ENCODE measurements at places on chromosomes 4 and X. TPM values are rescaled to one million over a fixed set of nuclear protein-coding genes. Genes with fewer than 3 reads are reported as not detected.
A peak's percentile ranks its signal among the peaks of the same experiment; 100 is the strongest.

- peak; percentile 43 for DNase-seq
Measured at GRCh38 chr4:2416564-2417225, 1.8 kb downstream of the ZFYVE28 start.

Gene FHL1
- total RNA-seq, result 33.9 TPM

GRCh38 chrX:3119376-3119775 is 78.1 kb downstream of the ARSF start:
- DNase-seq, result no peak

- DNase-seq, result no peak
Measured at GRCh38 chr4:80092088-80092487, 19.1 kb upstream of the ANTXR2 start.

DNA sequence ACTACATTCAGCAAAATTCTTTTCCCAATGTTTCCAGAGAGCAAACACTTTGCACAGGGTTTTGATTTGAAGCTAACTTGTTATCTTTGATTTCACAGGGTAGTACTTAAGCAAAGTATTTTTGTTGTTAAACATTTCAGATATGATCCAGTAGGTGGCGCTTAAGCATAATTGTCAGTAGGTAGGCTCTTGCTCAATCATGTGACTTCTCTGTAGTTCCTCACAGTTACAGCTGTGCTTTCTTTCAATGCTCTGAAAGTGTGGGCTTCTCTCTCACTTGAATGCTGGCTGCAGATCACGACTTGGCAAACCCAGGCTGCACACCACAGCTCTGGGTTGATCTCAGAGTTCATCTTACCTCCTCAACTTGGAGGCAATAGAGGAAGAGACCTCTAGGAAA is 1016.5 kb downstream of the SH3BGRL start:
- no peak for DNase-seq

DNA sequence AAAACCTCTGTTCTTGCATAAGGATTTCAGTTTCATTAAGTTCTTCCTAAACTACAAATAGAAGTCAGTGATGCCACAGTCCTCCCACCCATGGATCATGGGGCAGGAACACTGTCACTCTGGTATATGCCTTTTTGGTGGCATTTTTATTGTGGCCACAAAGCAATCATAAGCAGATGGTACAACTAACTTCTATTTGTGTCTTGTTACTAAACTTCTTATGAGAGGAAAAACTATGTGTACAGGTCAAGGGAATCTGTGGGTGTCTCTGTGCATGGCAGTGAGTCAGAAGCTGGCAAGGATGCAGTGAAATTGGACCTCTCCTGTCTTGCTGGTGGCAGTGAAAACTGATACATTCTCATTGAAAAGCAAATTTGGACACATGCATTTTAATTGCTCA is 245.0 kb upstream of the GPC4 start:
- no peak for DNase-seq

GRCh38 chrX:24080704-24081103 is 25.9 kb downstream of the EIF2S3 start:
- no peak for DNase-seq

Gene HMX1
- total RNA-seq, result not detected

- DNase-seq, result no peak
Measured at GRCh38 chr4:87478732-87479250, 50.4 kb downstream of the SPARCL1 start.

Gene ERCC6L
- 10.5 TPM for total RNA-seq

DNA sequence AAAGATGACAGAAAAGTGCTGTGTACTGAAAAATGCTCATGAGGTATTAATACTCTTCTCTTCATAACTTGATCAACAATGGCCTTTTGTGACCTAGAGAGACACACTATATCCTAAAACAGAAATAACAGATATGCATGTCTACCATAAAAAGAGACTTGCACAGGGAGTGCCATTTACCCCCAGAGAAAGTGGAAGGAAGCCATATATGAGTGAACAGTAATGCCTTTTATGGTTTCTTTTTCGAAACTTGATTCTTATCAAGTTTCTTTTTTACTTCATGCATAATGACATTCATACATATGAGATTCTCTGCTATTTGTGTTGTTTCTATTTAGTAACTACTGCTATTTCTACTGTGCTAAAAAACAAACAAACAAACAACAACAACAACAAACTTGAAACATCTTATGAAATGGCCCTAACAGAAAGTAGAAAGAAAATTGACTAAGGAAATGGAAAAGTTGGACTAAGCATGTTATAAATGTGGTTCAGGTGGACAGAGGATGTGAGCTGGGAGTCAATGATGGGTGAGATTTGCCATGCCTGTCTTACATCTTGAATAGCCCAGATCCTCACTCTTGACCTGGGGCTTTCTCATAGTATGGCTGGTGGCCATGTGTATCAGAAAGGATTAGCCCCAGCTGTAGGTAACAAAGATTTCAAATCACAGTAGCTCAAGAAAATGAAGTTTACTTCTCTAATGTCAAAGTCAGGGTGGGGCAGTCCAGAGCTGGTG is 43.8 kb downstream of the GEMIN8 start:
- no peak for DNase-seq

DNA sequence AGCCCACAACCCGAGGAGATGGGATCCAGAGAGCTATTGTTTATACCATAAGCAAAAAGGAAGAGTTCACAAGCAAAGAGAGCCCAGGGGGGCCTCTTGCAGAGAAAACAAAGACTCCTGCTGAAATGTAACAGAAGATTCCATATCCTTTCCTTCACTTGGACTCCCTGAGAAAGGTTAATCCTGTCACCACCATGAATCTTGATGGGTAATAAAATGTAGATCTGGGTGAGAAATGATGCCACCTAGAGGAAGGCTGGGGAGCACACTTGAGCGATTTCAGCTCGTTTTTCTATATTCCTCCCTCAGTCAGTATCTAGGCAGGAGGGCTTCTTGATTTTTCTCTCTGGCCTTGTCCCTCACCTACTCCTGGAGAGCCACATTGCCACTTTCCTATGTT is 10.2 kb upstream of the KCNE5 start:
- DNase-seq, result no peak

DNA sequence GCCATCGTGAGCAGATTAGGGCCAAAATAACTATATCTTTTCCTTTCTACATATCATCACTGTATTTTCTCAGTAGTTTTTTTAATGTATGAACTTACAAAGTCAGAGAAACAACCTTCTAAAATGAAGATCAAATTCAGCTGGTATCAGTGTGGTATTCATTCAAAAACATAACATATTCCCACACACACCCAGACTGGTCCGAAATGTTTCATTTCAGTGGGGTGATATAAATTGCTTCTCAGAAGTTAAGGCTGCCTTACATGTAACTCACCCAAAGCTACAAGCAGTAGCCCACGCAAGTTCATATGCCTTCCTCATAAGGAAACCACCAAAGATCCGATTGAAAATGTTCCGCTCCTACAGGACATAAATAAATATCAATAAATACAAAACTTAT is 37.8 kb downstream of the ACOT9 start:
- DNase-seq, result no peak

Gene FGF13
- not detected for total RNA-seq

Gene ODAPH
- total RNA-seq, result 0.27 TPM

GRCh38 chr4:169256101-169256612 is 14.6 kb downstream of the SH3RF1 start:
- DNase-seq, result no peak

Measured in activated CD4-positive, alpha-beta memory T cell treated with anti-CD3 and anti-CD28 coated beads for 36 hours (primary cell).